Heart right ventricle (tissue), 16 donors: ENCODE measurements at places on chromosomes 1 and 21. TPM values are rescaled to one million over a fixed set of nuclear protein-coding genes. Genes with fewer than 3 reads are reported as not detected.

GRCh38 chr1:161427733-161428516 lies 60.2 kb upstream of the CFAP126 start:
- H3K27me3 ChIP-seq: no peaks in the 10 kb centered on the region
- H3K36me3 ChIP-seq: no peaks in the 10 kb centered on the region
- DNase-seq: no peak
- H3K4me1 ChIP-seq: no peaks in the 10 kb centered on the region
- no peak overlapping the region for H3K27ac ChIP-seq
- no peak overlapping the region for H3K4me3 ChIP-seq

ABCG1 gene
- polyA plus RNA-seq: 19.4 TPM

GJA4 gene
- 20.3 TPM for polyA plus RNA-seq

DNA sequence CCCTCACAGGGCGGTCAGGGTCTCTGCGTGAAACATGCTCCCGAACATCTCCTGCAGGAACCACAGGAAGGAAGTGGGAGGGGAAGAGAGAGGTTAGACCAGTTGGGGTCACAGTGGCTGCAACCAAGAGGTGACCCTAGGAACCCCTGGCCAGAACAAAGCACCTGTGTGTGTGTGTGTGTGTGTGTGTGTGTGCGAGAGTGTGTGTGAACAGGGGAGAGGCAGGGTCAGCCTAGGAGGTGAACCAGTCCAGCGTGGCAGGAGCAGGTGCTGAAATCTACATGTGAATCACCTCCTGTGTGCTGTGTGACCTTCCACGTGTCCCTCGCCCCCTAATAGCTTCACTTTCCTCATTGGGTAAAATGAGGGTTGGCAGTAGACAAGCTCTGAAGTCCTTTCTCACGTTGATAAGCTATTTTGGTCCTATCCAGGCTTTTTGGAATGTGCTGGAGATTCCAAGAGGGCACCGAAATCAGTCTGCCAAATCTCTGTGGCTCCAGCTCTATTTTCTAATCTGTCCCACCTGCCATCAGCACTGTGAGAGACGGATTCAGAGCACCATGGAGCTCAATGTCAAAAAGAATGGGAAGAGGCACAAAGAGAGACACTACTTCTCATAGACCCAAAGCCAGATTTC lies 27.8 kb downstream of the SLC26A9 start:
- H3K36me3 ChIP-seq: no peaks in the 10 kb centered on the region
- H3K4me3 ChIP-seq: no peak overlapping the region
- no peaks in the 10 kb centered on the region for H3K27me3 ChIP-seq
- peak overlapping the region; percentile 82 for H3K27ac ChIP-seq
- peaks cover 59% of the 10 kb centered on the region for H3K4me1 ChIP-seq

DNA sequence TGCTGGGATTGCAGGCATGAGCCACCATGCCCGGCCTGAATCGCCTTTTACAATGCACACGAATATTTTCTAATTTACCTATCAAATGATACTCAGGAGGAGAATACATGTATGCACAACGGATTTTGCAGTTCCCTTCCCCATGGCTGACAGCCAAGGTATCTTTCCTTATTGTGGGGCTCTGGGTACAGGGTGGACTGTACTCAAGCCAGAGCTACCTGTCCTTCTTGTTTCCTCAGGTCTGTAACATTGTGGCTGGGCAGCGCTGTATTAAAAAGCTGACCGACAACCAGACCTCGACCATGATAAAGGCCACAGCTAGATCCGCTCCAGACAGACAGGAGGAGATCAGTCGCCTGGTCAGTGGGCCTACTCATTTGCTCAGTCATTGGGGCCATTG lies 18.2 kb downstream of the AGO1 start:
- no peak for DNase-seq
- peaks cover 15% of the 10 kb centered on the region for H3K36me3 ChIP-seq
- no peak overlapping the region for H3K4me3 ChIP-seq
- no peak overlapping the region for H3K27ac ChIP-seq
- no peaks in the 10 kb centered on the region for H3K27me3 ChIP-seq
- no peaks in the 10 kb centered on the region for H3K4me1 ChIP-seq

PLA2G2A gene
- polyA plus RNA-seq: 593 TPM

C1orf74 gene
- 1.0 TPM for polyA plus RNA-seq

- no peaks in the 10 kb centered on the region for H3K36me3 ChIP-seq
- H3K4me3 ChIP-seq: no peak overlapping the region
- no peak overlapping the region for H3K27ac ChIP-seq
- DNase-seq: no peak
These were observed 144.5 kb downstream of the SEC16B start for GRCh38 chr1:177825276-177825901.

ZNF695 gene
- polyA plus RNA-seq: 0.01 TPM

SPAG17 gene
- polyA plus RNA-seq: 0.01 TPM

PLA2G2D gene
- not detected for polyA plus RNA-seq

DNA sequence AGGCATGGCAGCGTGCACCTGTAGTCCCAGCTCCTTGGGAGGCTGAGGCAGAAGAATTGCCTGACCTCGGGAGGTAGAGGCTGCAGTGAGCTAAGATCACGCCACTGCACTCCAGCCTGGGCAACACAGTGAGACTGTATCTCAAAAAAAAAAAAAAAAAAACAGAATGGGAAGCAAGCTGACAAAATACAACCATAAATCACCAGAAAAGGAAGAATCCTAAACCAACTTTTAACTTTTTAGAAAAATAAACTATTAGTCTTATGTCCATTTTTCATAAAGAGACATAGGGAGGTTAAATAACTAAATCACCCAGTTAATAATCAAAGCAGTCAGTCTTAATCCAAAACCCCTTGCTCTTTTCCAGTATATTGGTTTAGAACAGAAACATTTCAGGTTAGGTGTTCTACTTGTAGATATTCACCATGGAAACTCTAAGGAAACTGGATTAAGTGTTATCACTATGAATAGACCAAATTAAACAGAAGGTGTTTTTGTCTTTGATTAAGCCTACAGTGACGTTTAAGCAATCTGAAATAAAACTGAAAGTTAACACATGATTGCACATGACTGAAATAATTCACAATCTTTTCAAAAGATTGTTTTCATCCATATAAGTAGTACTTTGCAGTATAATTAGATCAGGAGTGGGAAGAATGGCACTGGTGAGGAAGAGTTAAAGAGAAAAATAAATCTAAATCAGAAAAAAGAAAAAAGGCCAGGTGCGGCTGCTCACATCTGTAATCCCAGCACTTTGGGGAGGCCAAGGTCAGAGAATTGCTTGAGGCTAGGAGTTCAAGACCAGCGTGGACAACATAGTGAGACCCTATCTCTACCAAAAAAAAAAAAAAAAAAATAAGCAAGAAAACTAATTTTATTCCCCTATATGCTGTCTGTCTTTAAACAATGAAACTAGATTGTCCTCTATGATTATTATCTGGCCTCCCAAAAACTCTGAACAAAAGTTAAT lies 9.6 kb downstream of the CDC42BPA start:
- peaks cover 60% of the 10 kb centered on the region for H3K4me1 ChIP-seq
- DNase-seq: no peak
- no peak overlapping the region for H3K27ac ChIP-seq
- no peaks in the 10 kb centered on the region for H3K36me3 ChIP-seq

LCE2C gene
- not detected for polyA plus RNA-seq

RBM11 gene
- 0.73 TPM for polyA plus RNA-seq

- peaks cover under 1% of the 10 kb centered on the region for H3K4me1 ChIP-seq
- no peak overlapping the region for H3K27ac ChIP-seq
- H3K4me3 ChIP-seq: no peak overlapping the region
- no peaks in the 10 kb centered on the region for H3K27me3 ChIP-seq
These were observed 28.4 kb downstream of the WDR4 start for GRCh38 chr21:42850866-42851391.

LYPLAL1 gene
- polyA plus RNA-seq: 93.3 TPM

- no peaks in the 10 kb centered on the region for H3K27me3 ChIP-seq
- H3K4me3 ChIP-seq: no peak overlapping the region
- peaks cover 100% of the 10 kb centered on the region for H3K4me1 ChIP-seq
- H3K36me3 ChIP-seq: no peaks in the 10 kb centered on the region
- DNase-seq: no peak
- peak overlapping the region; percentile 100 for H3K27ac ChIP-seq
These were observed 22.6 kb upstream of the A3GALT2 start for GRCh38 chr1:33343539-33343938.

B3GALT2 gene
- 24.7 TPM for polyA plus RNA-seq

PAQR6 gene
- 1.5 TPM for polyA plus RNA-seq

DNA sequence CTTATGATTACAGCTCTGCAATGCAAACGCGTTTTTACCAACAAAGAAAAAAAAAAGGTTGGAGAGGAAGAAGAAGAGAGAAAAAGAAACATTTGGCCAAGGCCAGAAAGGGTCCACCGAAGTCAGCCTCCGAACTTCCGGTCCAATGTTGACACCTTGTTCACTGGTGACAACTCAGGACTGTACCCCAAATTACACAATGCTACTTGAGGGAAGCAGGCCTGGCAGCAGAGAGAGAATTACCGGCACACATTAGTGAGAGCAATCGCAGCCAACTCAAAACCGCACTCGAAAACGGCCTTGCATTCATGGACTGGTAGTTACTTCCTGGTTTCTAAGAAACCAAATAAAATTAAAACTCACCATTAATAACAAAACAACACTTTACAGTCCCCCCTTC lies 652.5 kb downstream of the KIF26B start:
- H3K4me3 ChIP-seq: no peak overlapping the region
- no peak overlapping the region for H3K27ac ChIP-seq
- no peaks in the 10 kb centered on the region for H3K36me3 ChIP-seq
- no peaks in the 10 kb centered on the region for H3K4me1 ChIP-seq
- no peaks in the 10 kb centered on the region for H3K27me3 ChIP-seq

GRCh38 chr1:175877939-175878737 lies 134.7 kb upstream of the TNR start:
- H3K4me1 ChIP-seq: no peaks in the 10 kb centered on the region
- no peaks in the 10 kb centered on the region for H3K36me3 ChIP-seq
- H3K27ac ChIP-seq: no peak overlapping the region
- DNase-seq: no peak
- H3K4me3 ChIP-seq: no peak overlapping the region

- no peak for DNase-seq
- no peaks in the 10 kb centered on the region for H3K27me3 ChIP-seq
- H3K4me3 ChIP-seq: no peak overlapping the region
- H3K36me3 ChIP-seq: no peaks in the 10 kb centered on the region
These were observed 24.2 kb upstream of the CTTNBP2NL start for GRCh38 chr1:112371775-112372174.

DNA sequence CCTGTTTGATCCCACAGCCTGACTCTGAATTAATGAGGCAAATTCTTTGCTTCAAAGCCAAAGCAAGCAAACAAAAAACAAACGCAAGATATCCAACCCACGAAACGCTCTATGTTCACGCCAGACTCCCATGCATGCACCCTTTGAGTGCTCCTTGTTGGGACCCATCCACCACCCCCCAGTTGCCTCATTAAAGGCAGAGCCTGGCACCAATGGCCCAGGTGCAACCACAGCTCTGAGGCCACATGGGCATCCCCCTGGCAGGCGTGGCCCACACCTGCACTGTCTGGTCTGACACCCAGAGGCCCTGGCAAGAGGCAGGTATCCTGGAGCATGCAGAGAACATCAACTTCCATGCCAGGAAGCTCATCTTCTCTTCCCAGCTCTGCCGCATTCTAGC lies 1.1 kb upstream of the PADI4 start:
- no peaks in the 10 kb centered on the region for H3K4me1 ChIP-seq
- no peak overlapping the region for H3K4me3 ChIP-seq
- H3K27ac ChIP-seq: no peak overlapping the region
- no peaks in the 10 kb centered on the region for H3K36me3 ChIP-seq
- no peak for DNase-seq
- H3K27me3 ChIP-seq: peaks cover 22% of the 10 kb centered on the region

- H3K27ac ChIP-seq: no peak overlapping the region
- no peaks in the 10 kb centered on the region for H3K27me3 ChIP-seq
- H3K36me3 ChIP-seq: no peaks in the 10 kb centered on the region
- H3K4me3 ChIP-seq: no peak overlapping the region
- peaks cover 14% of the 10 kb centered on the region for H3K4me1 ChIP-seq
- DNase-seq: no peak
These were observed 4.1 kb upstream of the TRAF3IP3 start for GRCh38 chr1:209751627-209752231.
